Right ventricle myocardium inferior (tissue), 1 donor: ENCODE measurements at places on chromosomes 5 and 9. TPM values are rescaled to one million over a fixed set of nuclear protein-coding genes. Genes with fewer than 3 reads are reported as not detected.

The PAPPA gene
- total RNA-seq, result 1.1 TPM

The CAPSL gene
- not detected for total RNA-seq

The GLDC gene
- not detected for total RNA-seq

The ANKRD34B gene
- total RNA-seq, result not detected

The ATOX1 gene
- 69.5 TPM for total RNA-seq

The MSX2 gene
- 1.4 TPM for total RNA-seq

The NIM1K gene
- 0.14 TPM for total RNA-seq

The TAF11L10 gene
- not detected for total RNA-seq
